ENCODE measurements at places on chromosomes 11 and 22. TPM values are rescaled to one million over a fixed set of nuclear protein-coding genes. Genes with fewer than 3 reads are reported as not detected.

GRCh38 chr11:128501632-128502549 is 85.5 kb downstream of the ETS1 start:
- H3K27me3 ChIP-seq, result no peaks in the 10 kb centered on the region
- H3K4me1 ChIP-seq, result peaks cover 100% of the 10 kb centered on the region
- peak overlapping the region; percentile 95 for H3K27ac ChIP-seq
- peak overlapping the region; percentile 99 for H3K4me3 ChIP-seq
- H3K36me3 ChIP-seq, result peaks cover 83% of the 10 kb centered on the region

DNA sequence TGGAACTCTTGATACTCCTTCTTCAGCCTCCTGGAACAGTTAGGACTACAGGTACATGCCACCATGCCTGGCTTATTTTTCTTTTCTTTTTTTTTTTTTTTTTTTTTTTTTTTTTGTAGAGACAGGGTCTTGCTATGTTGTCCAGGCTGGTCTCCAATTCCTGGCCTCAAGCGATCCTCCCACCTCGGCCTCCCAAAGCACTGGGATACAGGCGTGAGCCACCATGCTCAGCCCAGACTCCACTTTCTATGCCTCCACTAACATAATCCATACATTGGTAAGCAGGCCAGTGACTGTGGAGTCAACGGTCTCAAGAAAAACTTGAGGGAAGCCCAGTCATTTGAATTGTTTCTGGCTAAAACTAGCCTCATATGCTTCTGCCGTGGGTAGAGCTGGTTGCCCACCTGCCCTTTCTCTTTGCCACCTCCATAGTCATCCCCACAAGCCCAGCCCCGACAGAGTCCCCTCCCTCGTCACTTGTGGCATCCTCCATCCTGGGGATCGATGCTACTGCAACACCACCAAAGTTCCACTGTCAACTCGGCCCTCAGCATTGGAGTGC is 2.4 kb downstream of the SCN2B start:
- no peak overlapping the region for H3K4me3 ChIP-seq
- no peak overlapping the region for H3K27ac ChIP-seq
- peaks cover 14% of the 10 kb centered on the region for H3K27me3 ChIP-seq
- peaks cover 7% of the 10 kb centered on the region for H3K4me1 ChIP-seq
- H3K36me3 ChIP-seq, result no peaks in the 10 kb centered on the region

- no peaks in the 10 kb centered on the region for H3K27me3 ChIP-seq
- H3K27ac ChIP-seq, result no peak overlapping the region
- no peak for DNase-seq
- H3K4me3 ChIP-seq, result no peak overlapping the region
- H3K36me3 ChIP-seq, result no peaks in the 10 kb centered on the region
These were observed 16.7 kb upstream of the POU2AF1 start for GRCh38 chr11:111395749-111396148.

GRCh38 chr22:38858492-38858891 is 13.5 kb downstream of the CBX6 start:
- no peak for DNase-seq
- peaks cover 7% of the 10 kb centered on the region for H3K4me1 ChIP-seq
- H3K27ac ChIP-seq, result no peak overlapping the region
- no peaks in the 10 kb centered on the region for H3K27me3 ChIP-seq
- H3K36me3 ChIP-seq, result no peaks in the 10 kb centered on the region

GRCh38 chr11:18536209-18536608 is 9.5 kb upstream of the TSG101 start:
- no peak for DNase-seq
- no peaks in the 10 kb centered on the region for H3K4me1 ChIP-seq

SYT12 gene
- not detected for polyA plus RNA-seq

DNA sequence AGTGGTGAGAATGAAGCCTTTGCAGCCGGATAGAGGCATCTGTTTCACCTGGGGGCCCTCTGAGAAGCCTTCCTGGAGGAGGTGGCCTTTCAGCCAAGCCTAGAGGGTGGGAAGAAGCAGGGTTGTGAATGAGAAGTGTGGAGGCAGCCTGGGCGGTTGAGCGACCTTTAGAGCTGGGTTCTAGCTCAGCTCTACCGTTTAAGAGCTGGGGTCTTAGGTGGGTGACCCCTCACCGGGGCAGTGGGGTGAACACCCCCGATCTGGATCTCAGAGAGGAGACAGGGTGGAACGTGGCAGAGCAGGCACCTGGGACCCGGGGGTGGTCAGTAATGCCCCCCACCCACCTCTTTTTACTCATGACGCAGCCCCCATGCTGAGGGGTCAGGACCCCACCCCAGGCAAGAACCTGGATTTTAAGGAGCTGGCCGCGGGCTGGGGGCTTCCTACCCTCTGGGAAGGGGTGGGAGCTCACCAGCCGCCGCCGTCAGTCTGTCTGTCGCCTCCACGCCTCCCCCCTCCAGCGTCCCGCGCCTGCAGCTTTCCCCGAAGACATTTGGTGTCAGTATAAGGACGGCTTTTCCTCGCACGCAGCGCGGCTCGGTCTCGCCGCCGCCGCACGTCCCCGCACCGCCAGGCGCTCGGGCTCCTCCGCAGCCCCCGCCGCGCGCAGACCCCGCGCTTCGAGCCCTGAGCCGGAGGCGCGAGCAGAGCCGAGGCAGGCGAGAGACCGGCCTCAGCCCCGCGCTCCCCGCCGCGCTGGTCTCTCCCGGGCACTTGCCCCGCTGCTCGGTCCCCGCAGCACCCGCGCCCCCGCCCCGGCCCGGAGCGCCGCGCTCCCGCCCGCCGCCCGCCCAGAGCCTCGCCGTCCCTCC is 13.3 kb upstream of the CACNA1I start:
- DNase-seq, result peak; percentile 38
- peaks cover 54% of the 10 kb centered on the region for H3K27me3 ChIP-seq
- no peak overlapping the region for H3K27ac ChIP-seq
- H3K4me1 ChIP-seq, result peaks cover 7% of the 10 kb centered on the region

GRCh38 chr22:28594797-28595462 is 84.7 kb downstream of the TTC28 start:
- no peak overlapping the region for H3K4me3 ChIP-seq
- DNase-seq, result no peak
- H3K27me3 ChIP-seq, result peaks cover 9% of the 10 kb centered on the region

GRCh38 chr22:24460418-24461089 is 33.2 kb downstream of the ADORA2A start:
- no peaks in the 10 kb centered on the region for H3K27me3 ChIP-seq
- H3K27ac ChIP-seq, result no peak overlapping the region
- DNase-seq, result no peak
- H3K36me3 ChIP-seq, result no peaks in the 10 kb centered on the region

LMO2 gene
- polyA plus RNA-seq, result not detected

Measured in naive thymus-derived CD8-positive, alpha-beta T cell (primary cell).